ENCODE measurements at places on chromosomes 7 and 10. TPM values are rescaled to one million over a fixed set of nuclear protein-coding genes. Genes with fewer than 3 reads are reported as not detected.

HACD1 gene
- total RNA-seq = 35.8 TPM

GRCh38 chr10:124027031-124027611, 66.3 kb downstream of the CHST15 start:
- no peak for DNase-seq

DNA sequence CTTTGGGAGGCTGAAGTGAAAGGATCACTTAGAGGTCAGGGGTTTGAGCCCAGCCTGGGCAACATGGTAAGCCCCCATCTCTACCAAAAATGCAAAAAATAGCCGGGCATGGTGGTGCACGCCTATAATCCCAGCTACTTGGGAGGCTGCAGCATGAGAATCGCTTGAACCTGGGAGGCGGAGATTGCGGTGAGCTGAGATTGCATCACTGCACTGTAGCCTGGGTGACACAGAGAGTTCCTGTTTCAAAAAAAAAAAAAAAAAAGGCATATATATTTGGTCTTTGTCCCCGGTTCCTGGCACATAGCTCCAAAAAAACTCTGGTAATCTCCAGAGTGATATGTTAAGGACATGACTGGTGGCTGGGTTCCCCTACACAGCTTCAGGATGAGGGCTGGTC, 147.3 kb downstream of the SEC23IP start:
- no peak for DNase-seq

DNA sequence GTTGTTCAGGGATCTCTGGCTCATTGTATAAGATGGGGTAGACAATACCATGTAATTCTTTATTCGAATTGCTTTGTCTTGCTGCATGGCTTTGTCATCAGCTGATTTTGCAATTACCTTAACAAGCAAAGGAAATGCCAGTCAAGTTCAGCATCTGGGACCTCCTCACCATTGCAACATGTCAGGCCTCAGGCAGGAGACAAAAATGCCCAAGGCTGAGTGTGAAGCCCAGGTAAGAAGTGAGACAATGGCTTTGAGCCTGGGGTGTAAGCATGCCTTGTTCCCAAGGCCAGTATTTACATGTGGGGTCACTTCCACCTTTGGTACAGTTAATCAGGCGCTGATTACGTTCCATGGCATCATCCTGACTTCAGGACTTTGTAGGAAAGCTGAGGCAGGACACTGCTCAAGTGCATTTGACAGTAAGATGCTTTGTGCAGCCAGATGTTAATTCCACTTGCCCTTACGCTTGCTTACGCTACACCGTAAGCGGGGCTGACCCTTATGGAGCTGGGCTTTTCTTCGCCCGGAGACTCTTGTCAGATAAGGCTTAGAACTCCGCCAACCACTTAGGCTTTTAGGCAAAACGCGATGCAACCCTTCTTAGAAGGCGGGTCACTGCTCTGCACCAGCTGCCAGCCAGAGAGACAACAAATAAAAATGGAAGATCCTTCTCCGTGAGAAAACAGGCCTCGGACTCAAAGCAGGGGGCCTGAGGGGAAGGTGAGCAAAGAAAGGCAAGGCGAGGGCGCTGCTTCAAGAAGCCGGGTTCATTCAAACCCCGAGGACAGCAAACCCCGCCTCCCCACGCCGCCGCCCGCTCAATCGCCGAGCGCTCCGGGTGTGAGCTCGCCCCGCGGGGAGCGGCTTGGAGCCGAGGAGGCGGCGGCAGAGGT, 1.3 kb upstream of the SP4 start:
- DNase-seq = peak; percentile 61

TUBAL3 gene
- 0.47 TPM for total RNA-seq

PROSER2 gene
- total RNA-seq = 56.9 TPM

All from HT-29 (cell line).